ELR (cell line): ENCODE measurements at places on chromosomes 5 and 9.

DNA sequence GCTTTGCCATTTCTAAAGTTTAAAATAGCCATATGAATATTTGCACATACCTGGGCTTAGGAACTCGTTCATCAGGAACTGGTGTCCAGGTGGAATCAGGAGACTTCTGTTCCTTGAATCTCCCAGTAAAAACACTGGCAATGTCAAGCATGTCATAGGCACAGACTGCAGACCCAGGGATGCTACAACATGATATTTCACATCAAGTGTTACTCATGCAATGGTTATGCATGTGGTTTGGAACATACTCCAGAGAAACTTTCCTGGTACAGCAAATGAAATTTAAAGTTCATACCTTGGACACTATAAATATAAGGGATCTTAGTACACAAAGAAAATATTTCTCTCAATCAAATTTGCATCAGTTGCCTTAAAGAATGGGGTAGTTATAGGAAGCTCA, 92.2 kb downstream of the SEMA6A start:
- DNase-seq, result peak; percentile 37

DNA sequence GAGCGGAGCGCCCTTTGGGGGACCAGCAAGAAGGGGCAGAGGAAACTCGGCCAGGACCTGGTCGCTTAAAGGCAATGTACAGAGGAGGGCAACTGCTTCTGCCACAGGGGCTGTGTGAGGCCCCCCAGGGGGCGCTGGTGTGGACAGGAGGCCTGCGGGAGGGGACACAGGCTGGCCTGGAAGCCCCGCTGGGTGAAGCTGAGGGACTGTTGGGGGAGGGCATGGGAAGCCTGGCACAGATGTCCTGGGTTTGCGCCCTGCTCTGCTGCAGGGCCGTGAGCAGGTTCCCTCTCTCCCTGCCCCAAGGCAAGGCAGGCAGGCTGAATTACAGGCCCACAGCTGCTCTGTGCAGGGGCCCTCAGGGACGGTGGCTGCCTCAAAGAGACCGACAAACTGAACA, 5.4 kb downstream of the MED22 start:
- DNase-seq, result no peak

DNA sequence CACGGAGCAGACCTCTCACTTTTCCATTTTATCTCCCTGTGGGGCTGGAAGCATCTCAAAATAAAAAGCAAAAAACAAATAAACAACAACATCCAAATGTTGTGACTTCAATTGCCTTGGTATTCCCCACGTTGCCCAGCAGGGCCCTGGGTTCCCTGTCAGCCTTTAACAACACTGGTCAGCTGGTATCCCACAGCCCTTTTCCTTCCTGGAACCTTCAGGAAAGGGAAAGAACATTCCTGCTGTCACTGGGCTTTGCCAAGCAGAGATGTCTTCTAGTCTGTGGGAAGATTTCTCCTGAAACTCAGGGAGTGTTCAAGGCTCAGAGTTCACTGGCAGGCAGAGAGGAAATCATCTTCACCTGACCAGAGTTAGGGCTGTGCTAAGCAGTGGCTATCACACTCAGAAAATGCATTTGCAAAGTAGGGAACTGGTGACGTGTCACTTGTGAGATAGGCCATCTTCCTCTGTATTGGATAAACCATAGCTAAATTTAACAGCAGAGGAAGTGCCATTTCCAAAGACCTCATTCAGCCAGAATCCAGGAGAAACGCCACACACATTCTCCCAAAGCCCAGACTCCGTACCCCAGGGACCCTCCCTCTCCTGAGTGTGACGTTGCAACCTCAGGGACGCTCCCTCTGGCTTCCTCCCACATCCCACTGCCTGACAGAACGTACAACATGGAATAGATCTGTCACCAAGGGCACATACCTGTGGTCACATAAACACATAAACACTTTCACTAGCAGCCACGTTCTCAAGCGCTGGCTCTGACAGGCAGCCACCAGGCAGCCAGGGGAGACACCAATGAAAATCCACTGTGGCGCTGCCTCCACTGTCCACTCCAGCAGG, 274.0 kb upstream of the DAPK1 start:
- peak; percentile 7 for DNase-seq

GRCh38 chr5:108521011-108521700, 139.3 kb upstream of the FBXL17 start:
- no peak for DNase-seq

DNA sequence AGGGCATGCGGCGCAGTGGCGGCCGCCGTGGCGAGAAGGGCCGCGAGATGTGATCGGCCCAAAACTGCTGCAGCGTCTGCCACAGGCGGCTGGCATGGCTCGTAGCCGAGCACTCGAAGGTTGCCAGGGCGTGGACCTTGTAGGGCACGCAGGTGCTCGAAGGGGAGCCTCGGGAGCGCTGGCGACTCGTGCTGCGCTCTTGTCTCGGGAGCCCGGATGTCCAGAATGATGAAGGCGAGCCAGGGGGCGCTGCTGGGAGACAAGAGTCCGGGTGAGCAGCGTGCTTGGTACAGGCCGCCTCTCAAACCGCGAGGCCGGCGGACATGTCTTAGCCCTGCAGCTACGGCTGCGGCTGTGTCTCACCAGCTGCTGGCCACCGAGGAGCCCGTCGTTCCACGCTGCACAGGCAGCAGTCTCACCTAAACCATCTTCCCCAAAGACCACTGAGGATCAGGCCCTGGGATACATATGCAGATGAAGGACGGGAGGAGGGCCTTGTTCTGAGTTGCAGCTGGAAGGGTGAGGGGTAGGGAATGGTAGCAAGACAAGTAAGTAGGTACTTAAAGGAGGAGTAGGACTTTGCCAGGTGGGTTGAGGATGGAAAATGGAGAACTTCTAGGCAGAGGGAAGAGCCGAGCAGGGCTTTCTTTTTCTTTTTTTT, 1.7 kb downstream of the CBY3 start:
- peak; percentile 27 for DNase-seq

DNA sequence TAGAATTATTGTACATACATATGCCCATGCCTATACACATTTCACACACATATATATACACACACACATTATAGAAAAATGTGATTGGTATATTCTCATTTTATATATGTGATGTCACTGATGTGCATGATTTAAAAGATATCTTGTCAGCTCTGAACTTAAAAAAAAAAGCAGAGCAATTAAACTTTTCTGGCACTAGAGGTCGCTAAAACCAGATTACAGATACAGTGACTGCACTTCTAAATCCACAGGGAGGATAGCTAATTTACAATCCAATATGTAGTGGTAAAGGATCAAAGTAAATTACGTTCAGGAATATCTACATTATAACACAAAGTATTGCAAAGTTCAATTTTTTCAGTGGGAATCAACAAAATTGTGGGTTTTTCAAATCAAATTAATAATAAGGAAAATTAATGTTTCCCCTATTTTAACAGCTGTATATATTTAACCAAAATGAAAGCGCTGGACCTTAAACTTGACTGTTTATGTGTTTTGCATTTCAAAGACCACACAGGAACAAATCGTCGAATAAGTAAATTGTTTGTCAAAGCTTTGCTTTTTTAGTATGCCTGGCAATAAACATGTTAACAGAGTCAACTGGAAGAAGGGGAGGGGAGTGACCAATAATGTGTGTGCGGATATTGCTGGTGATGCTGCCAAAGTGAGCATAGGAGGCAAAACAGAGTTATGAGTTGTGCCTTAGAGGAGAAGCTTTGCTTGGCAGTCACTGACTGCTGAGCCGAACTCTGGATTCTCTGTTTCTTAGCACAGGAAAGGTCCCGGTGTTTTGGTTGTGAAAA, 1201.4 kb upstream of the C9orf72 start:
- DNase-seq, result peak; percentile 40

DNA sequence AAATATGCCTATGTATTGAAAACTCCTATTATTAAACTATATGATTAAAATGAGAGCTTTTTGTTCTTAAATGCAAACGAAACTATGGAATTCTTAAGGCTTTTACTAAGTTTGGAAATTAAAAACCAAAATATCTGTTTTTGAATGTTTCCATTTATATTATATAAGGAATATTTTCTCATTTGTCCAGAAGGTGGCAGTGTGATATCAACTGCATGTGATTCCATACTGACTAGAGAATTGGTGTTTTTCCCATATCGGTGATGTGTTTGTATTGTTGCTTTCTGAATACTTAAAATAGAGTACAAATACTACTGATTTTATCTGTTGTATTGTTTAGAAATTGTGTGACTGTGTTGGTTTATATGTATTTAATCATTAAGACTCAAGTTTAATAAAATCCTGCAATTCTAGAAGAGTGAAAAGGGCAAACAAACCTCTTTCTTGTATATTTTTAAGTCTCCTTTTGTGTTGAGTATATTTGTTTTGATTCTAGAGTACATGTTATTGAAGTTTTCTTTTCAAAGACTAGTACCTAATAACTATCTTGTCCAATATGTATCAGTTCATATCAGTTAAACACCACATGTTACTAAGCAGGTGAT, 320.8 kb downstream of the CCDC171 start:
- peak; percentile 79 for DNase-seq

GRCh38 chr5:7320701-7321301, 75.1 kb upstream of the ADCY2 start:
- no peak for DNase-seq

DNA sequence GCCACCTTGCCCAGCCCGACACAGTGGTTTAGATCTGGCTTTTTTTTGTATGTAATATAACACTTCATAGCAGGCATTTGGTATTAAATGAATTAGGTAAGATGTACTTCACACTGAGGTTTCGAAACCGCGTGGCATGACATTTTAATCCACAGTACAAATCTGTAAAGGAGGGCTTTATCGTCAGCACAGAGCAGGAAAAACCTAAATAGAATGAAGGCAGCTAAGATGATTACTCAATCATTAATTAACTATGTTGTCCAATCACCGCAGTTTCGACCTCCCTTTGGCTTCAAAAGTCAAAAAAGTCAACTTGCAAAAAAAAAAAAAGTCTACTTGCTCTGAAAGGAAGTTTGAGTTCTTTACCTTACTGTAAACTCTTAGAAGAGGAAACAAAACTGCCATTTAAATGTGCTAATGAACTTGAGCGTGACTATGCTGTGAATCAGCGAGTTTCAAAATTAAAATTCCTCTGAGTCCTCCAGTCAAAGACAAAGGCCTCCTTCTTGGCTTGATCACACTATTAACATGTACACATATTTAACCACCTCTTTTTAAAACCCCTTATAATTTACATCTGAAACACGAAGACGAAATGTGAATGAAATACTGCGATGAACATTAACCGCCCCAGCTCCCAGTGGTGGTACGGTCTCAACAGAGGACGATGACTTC, 698 bp upstream of the SEC24A start:
- peak; percentile 64 for DNase-seq

DNA sequence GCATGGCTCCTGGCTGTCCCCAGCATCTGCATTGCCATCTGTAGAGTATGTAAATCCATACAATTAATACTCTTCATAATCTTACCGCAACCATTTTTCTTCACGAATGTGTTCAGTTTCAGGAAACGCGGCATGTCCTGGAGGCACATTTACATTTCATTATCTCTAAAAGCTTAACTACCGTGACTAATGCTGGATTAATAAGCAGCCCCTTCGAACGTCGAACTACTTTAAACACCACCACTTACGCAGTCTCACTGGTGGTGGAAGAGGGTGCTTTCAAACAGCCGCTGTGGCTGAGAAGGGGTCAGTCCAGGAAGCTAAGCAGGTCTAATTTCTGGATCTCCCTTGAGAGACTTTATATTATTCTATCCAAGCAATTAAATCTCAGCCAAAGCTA, 85.6 kb downstream of the C5orf15 start:
- no peak for DNase-seq

DNA sequence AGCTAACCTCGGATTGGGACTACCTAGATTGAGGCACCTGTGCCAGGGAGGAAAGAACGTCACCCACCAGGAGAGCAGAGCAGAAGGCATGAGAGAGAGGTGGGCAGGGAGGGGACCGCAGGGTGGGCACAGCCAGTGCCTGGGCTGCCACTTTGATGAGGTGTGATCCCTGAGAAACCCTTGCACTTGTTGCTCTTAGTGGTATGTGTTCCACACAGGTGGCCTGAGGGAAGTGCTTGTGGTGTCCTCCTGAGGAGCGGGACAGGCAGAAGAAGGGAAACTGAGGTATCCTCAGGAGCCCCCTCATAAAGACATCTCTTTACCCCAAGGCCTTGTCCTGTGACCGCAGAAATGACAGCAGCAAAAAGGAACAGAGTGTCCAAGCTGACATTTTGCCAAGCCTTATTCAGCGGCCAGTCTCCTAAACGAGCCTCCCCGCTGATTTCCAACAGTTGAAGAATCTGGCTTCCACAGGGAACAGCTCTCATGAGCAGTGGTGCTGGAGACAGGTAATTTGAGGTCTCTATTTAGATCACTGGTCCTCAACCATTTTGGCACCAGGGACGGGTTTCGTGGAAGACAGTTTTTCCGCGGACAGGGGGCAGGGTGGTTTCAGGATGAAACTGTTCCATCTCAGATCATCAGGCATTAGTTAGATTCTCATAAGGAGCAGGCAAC, 82.4 kb downstream of the FOXD1 start:
- no peak for DNase-seq

- DNase-seq, result no peak
These were observed 6.3 kb upstream of the WNK2 start for GRCh38 chr9:93177676-93178075.

- DNase-seq, result no peak
These were observed 900 bp upstream of the HAVCR2 start for GRCh38 chr5:157109744-157110143.

DNA sequence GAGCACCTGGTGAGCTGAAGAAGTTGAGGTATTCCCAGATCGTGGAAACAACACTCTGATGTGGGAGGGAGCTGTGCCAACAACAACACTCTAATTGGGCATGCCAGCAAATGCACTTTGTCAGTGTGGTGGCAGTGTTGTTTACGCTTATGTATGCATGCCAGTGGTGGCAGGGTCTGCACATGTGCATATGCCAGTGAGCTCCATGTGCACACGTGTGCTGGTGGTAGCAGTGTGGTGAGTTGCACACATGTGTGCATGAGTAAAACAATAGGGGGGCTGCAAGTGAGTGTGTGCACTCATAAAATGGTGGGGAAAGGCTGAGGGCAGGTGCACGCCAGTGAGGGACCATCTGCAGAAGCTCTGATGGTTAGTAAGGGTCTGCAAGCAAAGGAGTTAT, 134.2 kb downstream of the DMRTA1 start:
- DNase-seq, result no peak

DNA sequence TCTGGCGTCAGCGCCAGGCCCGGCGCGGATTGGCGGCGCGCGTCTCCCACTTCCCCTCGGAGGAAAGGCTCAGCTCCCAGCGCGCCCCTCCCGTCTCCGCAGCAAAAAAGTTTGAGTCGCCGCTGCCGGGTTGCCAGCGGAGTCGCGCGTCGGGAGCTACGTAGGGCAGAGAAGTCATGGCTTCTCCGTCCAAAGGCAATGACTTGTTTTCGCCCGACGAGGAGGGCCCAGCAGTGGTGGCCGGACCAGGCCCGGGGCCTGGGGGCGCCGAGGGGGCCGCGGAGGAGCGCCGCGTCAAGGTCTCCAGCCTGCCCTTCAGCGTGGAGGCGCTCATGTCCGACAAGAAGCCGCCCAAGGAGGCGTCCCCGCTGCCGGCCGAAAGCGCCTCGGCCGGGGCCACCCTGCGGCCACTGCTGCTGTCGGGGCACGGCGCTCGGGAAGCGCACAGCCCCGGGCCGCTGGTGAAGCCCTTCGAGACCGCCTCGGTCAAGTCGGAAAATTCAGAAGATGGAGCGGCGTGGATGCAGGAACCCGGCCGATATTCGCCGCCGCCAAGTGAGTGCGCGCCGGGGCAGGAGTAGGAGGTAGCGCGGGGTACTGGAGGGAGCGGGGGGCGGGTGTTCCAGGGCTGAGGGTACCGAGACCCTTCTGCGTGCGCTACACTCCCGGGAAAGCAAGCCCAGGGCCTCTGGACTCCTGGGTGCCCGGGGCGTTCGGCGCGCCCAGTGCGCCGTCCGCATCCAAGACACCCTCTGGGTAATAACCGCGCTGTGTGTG, at the start of gene MSX2:
Gene MSX2, plus strand, starts transcription at position 99 of the 777 bp plus-strand sequence. Its CDS starts 78 bp downstream, at position 177.
- peak; percentile 26 for DNase-seq
